SK-N-DZ (cell line): ENCODE measurements at places on chromosomes 5 and 9.

DNA sequence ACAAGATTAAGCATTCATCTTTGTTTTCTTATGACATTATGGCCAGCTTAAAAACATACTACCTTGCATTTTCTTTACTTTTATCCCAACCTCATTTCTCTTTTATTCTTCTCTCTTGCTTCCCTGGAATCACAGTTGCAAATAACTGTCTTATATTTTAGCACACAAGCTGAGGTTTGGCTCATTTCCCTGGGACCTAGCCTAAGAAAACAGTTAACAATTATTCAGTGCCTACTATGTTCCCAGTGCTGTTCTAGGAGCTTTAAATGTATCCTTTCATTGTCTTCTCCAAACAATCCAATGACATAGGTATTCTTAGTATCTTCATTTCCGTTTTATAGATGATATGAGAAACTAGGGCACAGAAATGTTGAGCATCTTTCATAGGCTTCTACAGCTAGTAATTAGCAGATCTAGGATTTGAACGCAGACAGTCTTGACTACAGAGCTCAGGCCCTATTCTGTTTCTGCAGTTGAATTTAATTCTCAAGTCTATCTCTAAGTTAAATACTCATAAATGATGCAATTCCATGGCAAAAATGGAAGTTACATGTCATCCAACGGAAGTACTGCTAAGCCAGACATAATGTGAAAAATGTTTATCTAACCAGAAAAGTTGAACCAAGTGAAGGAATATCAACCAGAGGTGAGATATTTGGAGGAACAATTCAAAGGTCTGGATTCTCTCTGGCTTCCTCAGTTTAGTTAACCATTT, 52.3 kb upstream of the MTAP start:
- DNase-seq, result no peak

- DNase-seq, result no peak
Observed at GRCh38 chr9:79812507-79813257, 240.9 kb downstream of the TLE4 start.

DNA sequence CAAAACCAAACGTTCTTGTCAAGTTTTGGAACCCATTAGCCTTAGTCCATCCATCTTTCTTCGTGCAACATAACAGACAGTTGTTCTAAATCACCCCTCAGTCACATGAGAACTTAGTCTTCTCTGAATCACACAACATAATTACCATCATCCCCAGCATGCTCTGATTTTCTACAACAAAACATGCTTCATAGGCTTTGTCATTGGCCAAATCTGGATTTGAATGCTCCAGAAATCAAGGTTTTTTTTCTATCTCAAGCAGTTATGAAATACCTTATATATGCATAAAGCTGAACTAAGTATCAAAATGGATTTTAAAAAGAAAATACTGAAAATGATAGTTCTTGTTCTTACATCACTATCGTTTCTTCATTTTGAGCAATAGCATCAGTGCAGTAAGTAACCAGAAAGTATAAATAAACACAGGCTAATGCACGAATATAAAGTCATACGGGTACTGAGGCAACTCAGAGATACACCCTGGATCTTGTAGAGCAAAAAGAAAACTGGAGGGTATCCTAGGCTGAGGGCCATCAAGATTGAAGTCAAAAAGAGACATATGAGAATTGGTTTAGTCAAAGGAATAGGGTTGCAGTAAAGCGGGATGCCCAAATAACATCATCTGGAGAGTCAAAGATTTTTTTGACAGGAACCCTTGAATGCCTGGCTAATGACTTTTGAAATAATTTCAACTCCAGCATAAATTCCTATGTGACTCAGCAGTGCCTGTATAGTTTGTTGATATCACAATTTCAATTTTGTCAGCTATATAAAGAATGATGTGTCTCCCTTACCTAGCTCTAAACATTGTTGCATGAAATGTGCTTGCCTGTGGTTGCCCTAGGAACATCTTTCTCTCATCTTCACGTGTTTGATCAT, 164.7 kb downstream of the ADAMTSL1 start:
- no peak for DNase-seq

GRCh38 chr5:36273809-36274526, 27.7 kb downstream of the RANBP3L start:
- DNase-seq, result no peak

DNA sequence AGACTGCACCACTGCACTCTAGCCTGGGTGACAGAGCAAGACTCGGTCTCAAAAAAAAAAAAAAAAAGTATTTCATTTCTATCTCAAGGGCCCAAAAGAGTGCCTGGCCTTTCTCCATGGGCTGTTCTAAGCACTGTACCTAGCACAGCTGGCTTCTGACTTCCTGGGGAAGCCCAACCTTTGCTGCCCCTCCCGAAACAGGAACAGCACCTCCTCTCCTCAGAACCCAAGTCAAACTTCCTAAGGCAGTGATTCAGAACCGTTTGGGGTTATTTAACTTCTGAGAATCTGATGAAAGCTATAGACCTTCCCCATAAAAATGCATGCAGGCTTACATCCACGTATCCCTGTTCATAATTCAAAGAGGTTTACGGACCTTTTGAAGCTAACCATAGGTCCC, 57.8 kb downstream of the NRG2 start:
- no peak for DNase-seq

DNA sequence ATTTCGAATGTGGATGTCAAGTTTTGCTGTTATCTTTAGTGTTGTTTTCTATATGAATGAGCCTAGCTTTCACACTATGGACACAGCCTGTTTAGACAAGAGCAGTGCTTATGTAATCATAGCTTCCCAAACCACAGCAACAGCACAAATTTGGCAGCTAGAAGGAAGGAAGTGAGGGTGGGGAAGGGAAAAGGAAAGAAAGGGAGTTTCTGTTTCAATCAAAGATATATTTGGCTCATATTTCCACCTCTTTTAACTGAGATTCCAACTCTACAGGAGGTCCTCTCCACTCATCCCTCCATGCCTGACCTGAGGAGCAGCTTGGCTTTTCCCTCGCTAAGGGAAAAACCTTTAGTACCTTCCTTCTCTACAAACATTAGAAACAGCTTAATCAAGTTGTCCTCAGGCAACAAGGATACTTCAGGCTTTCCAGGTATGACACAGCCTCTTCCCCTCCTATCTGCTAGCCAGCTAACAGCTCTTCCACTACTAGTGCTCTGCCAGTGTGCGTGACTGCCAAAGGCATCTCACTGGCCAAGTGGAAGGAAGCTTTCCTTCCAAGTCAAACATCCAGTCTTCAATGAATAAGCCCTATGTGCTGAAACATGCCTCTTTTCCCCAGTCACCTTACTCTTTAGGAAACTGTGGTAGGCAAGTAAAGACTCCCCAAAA, 268.6 kb upstream of the PTGER4 start:
- no peak for DNase-seq

DNA sequence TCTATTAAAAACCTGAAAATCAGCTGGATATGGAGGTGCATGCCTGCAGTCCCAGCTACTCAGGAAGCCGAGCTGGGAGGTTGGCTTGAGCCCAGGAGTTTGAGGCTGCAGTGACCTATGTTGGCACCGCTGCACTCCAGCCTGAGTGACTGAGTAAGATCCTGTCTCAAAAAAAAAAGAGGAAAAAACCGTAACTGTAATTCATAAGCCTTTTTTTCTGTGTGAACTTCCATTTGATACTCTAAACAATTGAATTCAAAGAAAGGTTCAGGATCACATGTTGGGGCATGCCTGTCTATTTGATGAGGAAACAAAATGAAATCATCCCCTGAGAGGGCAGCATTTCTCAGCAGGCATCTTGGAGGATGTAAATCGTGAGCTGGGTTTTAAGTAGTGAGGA, 38.8 kb downstream of the ITGA2 start:
- no peak for DNase-seq

- DNase-seq, result no peak
Observed at GRCh38 chr9:119083673-119084072, 285.6 kb downstream of the BRINP1 start.

- DNase-seq, result no peak
Observed at GRCh38 chr9:12798066-12798770, 23.4 kb downstream of the LURAP1L start.

DNA sequence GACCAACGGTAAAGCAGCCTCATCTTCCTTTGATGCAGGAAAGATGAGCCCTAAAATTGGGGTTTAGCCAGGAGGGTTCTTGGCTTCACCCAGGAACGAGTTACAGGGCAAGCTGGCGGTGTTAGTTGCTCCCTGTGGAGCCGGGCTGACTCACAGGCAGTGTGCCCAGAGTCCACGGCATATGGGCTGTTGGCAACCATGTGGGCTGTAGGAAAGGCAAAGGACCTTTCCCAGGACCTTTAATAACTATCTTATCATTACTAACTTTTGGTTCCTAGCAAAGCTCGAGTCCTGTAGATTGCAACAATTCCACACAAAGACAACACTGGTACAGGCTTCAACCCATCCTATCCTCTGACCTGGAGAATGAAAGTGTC, 29.8 kb upstream of the CLPTM1L start:
- DNase-seq, result no peak

DNA sequence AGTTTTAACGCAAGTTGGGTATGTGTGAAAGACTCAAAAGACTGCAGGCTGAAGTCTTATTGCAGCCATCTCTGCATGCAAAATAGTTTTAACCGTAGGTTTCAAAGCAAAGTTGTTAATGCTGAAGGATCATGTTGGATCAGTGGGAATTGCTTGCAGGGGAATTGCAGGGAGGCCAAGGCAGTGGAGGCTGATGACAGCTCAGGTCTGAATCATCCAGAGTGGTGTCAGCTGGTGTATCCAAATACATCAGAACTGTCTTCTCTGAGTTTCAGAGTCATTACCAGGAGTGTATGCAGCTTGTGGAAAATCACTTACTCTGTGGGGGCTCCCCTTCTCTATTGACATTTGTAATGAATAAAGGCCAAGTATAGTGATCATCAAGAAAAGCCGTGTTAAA, 435.7 kb downstream of the SH3GL2 start:
- no peak for DNase-seq

GRCh38 chr5:154829589-154830218, 20.7 kb downstream of the FAXDC2 start:
- no peak for DNase-seq

GRCh38 chr9:127133739-127134167, 11.3 kb upstream of the ANGPTL2 start:
- DNase-seq, result no peak

GRCh38 chr9:16921855-16922254, 51.4 kb upstream of the BNC2 start:
- no peak for DNase-seq

- DNase-seq, result no peak
Observed at GRCh38 chr5:166722939-166723338, 1568.5 kb upstream of the WWC1 start.

DNA sequence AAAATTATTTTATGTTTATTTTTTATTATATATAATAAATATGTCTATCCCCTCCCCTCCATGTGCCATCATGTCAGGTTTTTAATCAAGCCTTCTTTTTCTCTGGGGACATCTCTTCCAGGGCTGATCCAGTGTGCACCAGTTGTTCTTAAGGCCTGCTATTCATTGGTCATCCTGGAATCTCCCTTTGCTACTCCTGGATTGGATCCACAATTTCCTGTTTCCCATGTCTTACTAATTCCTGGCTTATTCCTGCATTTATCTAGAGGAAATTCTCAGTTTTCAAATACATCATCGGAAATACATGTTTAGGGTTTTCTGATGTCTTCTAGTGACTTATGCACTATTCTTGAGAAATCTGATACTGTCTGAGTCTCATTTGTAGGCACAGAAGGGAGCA, 56.8 kb downstream of the ANGPTL2 start:
- DNase-seq, result no peak

DNA sequence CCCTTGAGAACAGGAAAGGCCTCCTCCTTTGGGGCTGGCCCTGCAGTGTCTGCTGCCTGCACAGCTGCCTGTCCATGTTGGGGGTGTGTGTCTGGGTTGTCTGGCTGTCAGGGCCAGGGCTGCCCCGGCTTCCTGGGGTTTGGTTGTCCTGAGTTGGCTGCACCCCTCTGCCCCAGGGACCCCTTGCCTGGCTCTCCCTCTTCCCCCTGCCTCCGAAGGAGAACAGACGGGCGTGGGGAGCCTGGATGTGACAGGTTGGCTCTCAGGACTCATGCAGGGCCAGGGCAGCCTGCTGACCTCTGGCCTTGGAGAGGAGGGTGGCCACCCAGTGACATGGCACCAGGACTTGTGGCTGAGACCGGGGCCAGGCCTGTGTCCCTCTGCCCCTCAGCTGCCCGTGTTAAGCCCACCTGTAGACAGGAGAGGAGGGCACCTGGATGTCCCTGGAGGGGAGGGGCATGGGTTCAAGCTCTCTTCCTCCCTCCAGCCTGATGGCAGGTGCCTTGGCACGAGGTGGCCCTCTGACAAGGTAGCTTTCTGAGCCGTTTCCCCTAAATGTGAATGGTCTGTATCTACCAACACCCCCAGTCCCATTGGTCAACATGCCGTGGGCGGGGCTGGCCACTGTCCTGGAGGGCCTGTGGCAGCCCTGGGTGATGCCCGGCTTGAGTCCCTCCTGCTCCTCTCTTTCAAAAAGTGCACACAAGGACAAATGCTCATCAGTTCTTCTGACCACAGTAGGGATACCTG, 34.9 kb downstream of the WNK2 start:
- DNase-seq, result no peak

- no peak for DNase-seq
Observed at GRCh38 chr5:119217183-119217582, 138.6 kb upstream of the TNFAIP8 start.

- no peak for DNase-seq
Observed at GRCh38 chr9:31519011-31519410, 865.4 kb upstream of the ACO1 start.

DNA sequence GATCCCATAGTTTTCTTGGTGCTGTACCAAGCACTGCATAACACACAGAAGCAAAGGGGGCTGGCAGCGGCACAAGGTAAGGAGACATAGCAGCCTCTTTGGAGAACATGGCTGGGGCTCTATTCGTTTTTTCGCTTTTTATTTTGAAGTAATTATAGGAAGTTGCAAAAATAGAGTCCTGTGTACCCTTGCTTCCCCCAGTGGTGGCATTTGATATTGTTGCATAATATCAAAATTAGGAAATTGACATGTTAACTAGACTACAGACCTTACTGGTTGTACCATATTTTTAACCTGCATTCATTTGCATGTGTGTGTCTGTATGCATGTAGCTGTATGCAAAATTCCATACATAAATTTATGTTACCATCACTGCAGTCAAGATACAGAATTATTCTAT, 6.6 kb upstream of the UBQLN1 start:
- DNase-seq, result no peak

DNA sequence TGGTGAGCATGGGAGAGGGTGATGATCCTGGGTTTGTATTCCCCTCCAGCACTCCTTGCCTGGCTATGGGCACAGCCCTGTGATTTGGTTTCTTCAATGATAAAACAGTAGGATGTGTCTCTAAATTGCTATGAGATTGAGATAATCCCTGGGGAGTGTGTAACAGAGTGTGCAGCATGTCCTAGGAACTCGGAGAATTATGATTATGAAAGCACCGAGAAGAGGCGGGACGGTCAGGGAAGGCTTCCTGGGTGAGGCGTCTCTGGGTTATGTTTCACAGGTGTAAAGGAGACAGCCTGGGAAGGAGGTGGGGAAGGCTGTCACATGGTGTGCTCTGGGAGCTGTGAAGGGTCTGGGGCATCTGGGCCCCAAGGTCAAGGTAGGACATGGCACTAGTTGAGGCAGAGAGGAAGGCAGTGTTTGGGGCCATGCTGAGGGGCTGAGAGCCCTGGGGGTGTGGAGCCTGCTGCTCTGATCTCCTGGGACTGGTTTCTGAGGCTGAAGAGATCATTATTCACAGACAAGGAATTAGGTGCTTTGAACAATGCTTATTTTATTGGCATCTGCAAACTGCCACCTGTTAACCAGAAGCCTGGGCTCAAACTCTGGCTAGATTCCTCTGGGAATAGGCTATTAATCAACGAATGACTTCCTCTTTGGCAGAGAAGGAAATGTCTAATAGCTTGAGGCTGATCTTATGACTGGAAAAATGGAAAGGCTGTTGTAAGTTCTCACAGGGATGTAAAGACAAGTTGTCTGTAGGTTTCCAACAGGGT, 73.8 kb upstream of the IL12B start:
- no peak for DNase-seq

GRCh38 chr9:1049641-1050040, 516 bp upstream of the DMRT2 start:
- DNase-seq, result no peak
